ENCODE measurements at places on chromosomes 11 and 22. TPM values are rescaled to one million over a fixed set of nuclear protein-coding genes. Genes with fewer than 3 reads are reported as not detected.

CRYAB gene
- total RNA-seq, result 20.7 TPM

MS4A7 gene
- not detected for total RNA-seq

PDE3B gene
- 1.9 TPM for total RNA-seq

APOL6 gene
- 1.6 TPM for total RNA-seq

OR8D4 gene
- total RNA-seq, result not detected

DNAJB7 gene
- not detected for total RNA-seq

Data from A549 treated with dexamethasone at 1 μM for 4 hours (cell line).